ENCODE measurements at places on chromosomes 5 and 9.

DNA sequence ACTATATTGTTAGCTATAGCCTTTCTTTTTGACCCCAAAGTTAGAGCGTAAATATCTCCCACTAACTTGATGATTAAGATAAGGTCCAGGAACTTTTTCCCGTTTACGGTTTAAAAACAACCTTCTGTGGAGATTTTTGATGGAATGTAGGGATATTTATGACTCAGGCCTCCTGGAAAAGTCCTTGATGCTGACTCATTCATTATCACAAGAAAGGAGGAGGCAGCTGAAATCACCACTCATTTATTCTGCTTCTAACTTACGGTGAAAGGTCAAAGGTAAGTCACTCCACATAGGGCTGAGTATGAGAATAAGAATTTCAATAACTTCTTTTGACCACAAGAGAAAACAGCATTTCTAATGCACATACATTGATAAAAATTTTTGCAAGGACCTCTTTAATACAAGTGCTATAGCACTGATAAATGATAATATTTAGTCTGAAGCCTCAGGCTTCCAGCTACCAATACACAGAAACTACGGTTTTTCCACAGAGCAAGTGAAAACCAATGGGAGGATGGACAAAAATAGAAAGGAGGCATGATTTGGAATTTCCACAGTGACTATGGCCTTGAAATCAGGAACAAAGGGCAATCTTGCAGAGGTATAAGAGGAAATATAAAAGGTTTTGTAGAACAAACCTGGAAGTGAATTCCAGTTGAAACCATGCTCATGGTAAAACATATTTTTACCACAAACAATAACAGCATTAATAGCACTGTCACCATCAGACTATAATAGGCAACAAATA lies 146.5 kb downstream of the PPP2R2B start:
- DNase-seq = no peak

DNA sequence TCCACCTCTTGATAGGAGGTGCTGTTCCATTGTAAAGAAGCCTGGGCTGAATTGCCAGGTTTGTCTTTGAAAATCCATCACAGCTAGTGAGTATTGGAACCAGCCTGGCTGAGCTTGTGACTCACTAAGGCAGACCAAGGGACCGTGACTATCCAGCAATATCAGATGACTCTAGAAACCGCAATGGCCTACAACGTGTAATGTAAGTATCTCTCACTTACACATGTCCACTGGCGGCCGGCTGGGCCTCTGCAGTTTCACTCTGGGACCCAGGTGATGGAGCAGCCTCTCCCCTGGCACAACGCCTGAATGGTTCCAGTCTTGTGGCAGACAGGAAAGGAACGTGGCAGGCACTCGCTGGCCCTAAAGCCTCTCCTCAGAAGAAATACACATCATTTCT lies 3.1 kb upstream of the HRH2 start:
- DNase-seq = peak; percentile 70

DNA sequence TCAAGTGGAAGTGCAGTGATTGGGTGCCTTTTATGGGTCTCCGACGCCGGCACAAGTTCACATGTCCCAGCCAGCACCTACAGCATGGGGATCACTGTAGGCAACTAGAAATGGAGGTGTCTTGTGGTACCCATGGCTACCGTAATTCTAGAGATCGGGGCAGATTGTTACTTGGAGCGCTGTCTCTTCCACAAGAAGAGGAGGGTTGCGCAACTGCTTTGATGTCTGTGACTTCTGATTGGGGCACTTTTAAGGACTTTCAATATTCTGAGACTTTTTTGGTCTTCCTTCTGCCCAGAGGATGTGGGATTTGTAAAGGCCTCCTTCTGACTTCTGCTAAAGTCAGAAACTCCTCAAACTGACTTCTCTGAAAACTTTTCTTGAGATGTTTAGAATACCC lies 41.9 kb downstream of the GLRX start:
- DNase-seq = peak; percentile 20

- no peak for DNase-seq
Observed at GRCh38 chr5:118620233-118620632, 368.1 kb downstream of the DTWD2 start.

GRCh38 chr5:111848476-111848875 lies 91.5 kb upstream of the NREP start:
- DNase-seq = no peak

- no peak for DNase-seq
Observed at GRCh38 chr5:139415221-139415861, 11.5 kb upstream of the SPATA24 start.

DNA sequence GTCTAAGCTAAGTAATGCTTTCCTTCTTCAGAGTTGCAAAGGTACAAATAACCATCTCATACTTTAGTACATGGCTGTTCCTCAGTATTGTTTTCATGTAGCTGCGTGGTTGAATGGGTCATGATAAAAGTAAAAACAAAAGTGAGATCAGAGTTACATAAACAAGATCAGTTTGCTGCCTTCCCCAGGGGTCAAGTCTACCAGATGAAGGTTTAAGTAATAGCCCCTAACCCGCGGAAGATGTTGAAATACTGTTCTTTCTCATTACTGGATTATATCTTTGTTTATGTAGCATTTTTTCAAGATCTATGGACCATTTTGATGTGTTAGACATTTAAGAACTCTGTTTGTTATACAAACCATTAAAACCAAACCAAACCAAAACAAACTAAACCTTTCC lies 34.1 kb upstream of the ARRDC3 start:
- DNase-seq = no peak

DNA sequence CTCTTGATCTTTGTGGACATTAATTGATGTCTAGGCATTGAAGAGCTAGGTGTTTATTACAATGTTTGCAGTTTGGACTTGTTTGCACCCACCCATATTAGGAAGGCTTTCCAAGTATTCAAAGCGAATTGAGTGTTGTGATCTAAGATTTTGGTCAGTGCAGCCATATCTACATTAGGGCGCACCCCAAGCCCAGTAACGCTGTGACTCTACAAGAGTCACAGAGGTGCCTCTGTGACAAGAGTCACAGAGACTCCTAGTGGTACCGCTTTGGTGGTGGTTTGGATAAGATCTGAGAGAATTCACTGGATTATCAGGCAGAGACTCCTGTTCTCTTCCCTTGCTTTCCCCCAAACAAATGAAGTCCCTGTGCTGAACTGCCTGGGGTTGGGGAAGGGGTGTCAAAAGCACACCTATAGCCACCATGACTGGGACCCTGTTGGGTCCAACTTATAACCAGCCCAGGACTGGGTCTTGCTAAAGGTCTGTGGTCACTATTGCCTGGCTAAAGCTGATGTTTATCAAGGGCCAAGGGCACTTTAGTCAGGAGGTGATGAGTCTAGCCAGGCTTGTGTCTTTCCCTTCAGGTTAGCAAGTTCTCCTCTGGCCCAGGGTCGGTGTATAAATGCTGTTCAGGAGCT lies 114.1 kb upstream of the RIOK2 start:
- no peak for DNase-seq

DNA sequence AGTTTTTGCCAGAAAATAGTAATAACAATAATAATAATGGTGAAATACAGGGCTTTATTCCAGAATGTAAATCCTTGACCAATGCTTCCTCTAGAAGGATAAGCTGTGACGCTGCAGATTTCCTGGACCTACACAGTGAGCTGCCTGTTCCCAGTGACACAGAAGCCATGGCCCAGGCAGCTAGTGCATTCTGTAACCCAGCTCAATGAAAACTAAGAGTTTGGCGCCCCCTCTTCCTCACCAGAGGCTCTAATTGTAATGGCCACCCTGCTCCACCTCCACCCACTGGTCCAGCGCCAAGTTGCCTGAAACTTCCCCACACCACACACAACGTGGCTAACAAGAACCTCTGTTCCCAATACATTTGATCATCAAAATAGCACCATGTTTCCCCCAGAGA lies 248.1 kb downstream of the CETN3 start:
- DNase-seq = peak; percentile 29

DNA sequence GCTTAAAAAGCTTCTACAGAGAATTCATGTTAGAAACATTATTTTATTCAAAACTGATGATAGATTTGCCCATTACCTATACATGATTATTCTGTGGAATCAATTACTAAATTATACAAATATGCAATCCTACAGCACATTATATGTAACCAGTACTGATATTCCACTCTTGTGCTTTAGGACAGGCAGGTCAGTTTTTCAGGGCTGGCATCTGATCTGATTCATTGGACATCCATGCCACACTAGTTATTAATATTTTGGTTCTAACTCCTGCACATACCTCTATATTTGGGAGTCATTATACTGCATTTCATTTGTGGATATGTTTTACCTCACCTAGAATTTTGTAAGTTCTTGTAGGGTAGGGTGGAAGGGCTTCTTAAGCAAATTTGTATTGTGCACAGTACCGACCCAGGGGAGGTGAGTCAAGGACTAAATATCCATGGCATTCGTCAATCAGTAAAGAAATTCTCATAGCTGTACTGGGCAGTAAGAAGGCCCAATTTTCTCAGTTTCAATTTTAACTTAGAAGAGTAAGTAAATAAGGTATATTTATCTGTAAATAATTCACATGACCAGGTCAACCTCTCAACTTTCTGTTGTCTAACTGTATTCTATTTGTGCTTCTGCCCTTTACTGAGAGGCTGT lies 33.5 kb downstream of the ELOVL7 start:
- no peak for DNase-seq

DNA sequence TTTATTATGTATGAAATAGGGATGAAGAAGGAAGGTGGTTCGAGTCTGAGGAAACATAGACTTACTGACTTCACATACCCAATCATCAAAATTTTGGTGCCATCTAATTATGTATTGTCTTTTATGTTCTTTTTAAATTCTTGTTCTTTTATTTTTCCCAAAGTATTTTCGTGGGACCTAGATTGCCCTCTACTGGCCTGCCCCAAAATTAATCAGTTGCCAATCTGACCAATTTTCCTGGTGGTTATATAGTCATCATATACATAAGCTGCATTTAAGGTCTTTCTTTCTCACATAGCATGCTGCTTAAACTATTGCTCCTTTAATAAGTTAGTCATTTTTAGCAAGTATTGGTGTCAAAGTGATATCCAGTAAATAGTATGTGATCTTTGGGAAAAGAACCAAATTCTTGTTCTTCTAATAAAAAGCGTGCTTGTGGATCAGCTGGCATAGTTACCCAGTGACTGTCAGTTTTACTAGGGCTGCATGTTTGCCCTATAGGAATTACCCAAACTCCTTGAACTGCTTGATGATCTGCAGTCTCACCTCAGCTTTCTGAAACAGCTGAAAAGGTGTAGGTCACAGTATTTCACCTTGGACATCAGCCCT lies 223.5 kb downstream of the SH3GL2 start:
- no peak for DNase-seq

All from CD14-positive monocyte (primary cell).